ENCODE measurements at places on chromosomes 3 and 15. TPM values are rescaled to one million over a fixed set of nuclear protein-coding genes. Genes with fewer than 3 reads are reported as not detected.

The SPINT1 gene
- 16.4 TPM for total RNA-seq

The ATP2B2 gene
- total RNA-seq, result not detected

The C3orf85 gene
- not detected for total RNA-seq

The TMCO5A gene
- not detected for total RNA-seq

The SST gene
- not detected for total RNA-seq

The GOLGA8R gene
- 0.77 TPM for total RNA-seq

The KIF7 gene
- 4.2 TPM for total RNA-seq

The SPSB4 gene
- total RNA-seq, result not detected

The LRRK1 gene
- 11.6 TPM for total RNA-seq

The GABRR3 gene
- total RNA-seq, result not detected

The ACTL6A gene
- total RNA-seq, result 31.3 TPM

Data from melanocyte of skin (primary cell).